ENCODE measurements at places on chromosomes 5 and 9. TPM values are rescaled to one million over a fixed set of nuclear protein-coding genes. Genes with fewer than 3 reads are reported as not detected.

DNA sequence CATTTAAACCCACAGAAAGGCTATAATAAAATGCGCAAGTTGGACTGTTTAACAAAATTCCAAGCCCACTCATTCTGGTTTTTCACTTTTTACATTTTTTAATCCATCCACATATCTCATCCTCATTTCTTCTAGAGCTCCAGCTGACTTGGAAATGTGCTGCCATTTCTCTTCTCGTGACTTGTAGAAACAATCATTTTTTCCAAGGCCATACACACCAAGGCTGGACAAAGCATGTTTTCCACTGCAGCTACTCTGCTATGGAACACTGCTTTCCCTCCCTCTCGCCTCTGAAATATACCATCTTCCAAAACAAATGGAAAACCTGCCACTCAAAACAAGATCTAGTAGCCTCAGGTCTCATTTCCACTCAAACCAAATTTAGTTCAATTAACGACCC is 141.1 kb downstream of the ESM1 start:
- DNase-seq, result no peak

- no peak for DNase-seq
These were observed 96.5 kb upstream of the CAST start for GRCh38 chr5:96565582-96566265.

DNA sequence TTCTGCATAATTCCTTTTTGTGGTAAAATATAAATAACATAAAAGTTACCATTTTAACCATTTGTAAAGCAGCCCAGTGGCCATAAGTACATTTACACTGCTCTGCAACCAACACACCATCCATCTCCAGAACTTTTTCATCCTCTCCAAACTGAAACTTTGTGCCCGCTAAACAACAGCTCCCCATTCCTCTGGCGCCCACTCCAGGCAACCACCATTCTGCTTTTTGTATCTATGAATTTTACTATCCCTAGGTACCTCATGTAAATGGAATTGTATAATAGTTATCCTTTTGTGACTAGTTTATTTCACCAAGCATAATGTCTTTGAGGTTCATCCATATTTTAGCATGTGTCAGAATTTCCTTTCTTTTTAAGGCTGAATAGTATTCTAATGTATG is 141.1 kb downstream of the DMXL1 start:
- no peak for DNase-seq

GRCh38 chr9:108579757-108580439 is 275.9 kb downstream of the ACTL7B start:
- DNase-seq, result no peak

DNA sequence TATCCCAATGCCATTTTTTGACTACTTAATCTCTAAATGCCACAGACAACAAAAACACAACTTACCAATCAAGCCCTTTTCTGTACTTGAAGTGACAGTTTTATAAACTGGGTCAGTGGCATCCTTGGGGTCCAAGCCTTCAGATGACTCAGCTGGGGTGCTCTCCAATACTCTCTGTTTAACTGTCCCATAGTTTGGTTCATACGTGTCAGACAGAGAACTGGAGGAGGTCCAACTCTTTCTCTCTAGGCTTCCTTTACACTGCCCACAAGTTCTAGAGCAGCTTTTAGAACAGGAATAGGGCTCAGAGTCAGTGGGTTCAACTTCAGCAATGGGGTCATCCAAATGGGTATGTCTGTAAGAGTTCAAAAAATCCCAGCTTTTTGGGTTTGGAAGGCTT is 166.9 kb downstream of the CDC42SE2 start:
- no peak for DNase-seq

GRCh38 chr5:1737790-1738405 is 61.7 kb downstream of the MRPL36 start:
- no peak for DNase-seq

GRCh38 chr5:1224631-1225030 is 550 bp upstream of the SLC6A18 start:
- DNase-seq, result no peak

GRCh38 chr5:179187681-179188575 is 127.8 kb downstream of the ZNF354C start:
- no peak for DNase-seq

ALDH7A1 gene
- polyA plus RNA-seq, result 45.6 TPM

DNA sequence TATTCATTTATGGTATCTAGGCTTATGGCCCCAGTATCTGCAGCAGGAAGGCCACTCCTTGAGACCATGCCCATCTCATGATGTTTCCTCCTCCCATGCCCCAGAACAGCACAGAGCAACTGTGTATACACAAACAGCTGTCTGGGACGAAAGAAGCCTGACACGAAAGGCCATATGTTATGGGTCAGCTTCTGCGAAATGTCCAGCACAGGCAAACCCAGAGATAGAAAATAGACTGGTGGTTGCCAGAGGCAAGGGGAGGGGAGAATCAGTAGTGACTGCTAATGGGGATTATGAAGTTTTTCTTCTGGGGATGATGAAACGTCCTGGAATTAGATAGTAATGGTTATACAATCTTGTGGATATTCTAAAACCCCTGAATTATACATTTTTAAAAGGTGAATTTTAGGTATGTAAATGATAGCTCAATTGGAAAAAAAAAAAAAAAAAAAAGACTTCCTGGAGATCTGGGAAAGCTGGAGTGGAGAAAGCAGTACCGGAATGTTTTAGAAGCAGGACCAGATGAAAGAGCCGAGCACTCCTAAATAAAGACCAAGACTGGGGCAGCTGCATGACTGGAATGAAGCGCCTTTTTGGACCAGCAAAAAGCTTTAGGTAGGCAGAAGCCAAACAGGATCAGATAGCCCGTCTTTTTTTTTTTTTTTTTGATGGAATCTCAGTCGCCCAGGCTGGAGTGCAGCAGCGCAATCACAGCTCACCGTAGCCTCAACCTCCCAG is 29.2 kb downstream of the PCDHGC5 start:
- no peak for DNase-seq

DNA sequence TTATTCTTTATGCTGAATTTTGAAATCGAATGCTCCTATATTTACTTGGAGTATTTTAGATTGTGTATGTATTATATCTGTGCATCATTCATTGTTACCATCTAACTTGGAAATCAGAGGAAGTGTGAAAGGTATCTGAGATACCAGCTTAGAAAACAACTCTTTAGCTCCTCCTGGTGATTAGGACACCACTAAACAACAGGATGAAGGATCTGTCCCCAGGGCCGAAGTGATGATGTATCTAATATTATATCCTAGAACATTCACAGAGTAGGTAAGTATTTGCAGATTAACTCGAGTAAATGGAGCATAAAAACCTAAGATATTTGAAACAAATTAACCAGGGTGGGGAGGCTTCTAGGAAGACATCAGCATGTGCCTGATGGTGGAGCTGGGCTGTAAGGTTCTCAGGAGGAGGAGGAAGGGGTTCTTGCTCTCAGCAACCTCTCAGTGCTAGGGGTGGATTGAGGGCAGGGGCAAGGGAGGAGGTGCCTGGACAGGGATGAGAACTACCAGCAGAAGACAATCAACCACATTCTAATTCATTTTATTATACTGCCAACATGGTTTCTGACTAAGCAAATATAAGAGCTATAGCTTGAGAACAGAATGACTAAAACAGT is 2.6 kb upstream of the NFIL3 start:
- no peak for DNase-seq

DNA sequence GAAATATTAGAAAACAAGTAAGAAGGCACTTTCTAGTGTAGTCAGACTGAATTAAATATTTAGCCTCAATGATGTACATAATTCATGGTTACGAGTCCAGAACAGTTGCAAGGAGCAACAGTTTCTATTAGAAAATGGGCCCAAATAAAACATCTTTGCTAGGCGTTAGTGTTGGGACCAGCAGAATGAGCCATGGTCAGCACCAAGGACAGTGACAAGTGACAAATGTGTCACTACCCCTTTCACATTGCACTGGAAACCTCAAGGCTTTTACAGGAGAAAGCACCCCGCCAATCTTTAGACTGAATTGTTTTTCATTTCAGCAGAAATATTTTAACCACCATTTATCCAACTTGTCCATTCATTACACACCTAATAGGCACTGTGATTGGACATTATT is 301.3 kb upstream of the ADCY2 start:
- DNase-seq, result no peak

- DNase-seq, result no peak
These were observed 740.9 kb downstream of the DTWD2 start for GRCh38 chr5:118247458-118247857.

DNA sequence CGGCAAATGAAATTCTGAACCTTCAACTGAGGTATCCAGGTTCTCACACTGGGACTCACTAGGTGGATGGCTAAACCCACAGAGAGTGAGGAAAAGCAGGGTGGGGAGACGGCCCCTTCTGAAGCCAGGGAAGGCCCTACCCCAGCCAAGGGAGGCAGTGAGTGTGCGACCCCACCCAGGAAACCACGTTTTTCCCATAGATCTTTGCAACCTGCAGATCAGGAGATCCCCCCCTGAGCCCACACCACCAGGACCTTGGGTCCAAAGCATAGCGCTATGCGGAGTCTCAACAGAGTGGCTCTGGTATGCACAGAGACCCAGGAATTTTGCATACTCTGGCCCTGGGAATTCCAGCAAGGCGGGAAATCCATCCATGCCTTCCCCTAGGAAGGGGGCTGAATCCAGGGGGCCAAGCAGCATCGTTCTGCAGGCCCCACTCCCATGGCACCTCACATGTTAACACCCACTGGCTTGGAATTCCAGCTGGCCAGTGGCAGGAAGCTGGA is 19.9 kb downstream of the DTWD2 start:
- DNase-seq, result no peak

PHF24 gene
- polyA plus RNA-seq, result 0.18 TPM

GRCh38 chr5:72871366-72872024 is 55.0 kb downstream of the TNPO1 start:
- DNase-seq, result no peak

GRCh38 chr9:99416007-99416406 is 193.9 kb downstream of the SEC61B start:
- no peak for DNase-seq

DNA sequence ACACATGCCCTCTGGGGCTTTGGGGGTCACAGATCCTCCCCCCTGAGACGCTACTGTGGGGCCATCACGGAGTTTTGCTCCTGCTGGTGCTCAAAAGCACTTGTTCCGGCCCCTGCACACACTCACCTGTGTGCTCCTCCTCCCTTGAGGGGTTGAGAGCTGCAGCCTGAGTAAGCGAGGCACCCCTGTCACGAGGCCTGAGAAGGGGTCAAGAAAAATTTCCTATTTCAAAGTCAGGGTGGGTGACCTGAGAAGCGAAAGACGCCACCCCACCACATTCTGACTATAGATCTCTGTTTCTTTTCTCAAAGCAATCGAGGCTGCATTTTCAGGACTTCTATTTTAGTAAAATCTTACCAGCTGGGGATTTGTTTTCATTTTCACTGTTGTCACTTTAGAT is 138.5 kb downstream of the DCP2 start:
- no peak for DNase-seq

STOML2 gene
- polyA plus RNA-seq, result 106 TPM

DNA sequence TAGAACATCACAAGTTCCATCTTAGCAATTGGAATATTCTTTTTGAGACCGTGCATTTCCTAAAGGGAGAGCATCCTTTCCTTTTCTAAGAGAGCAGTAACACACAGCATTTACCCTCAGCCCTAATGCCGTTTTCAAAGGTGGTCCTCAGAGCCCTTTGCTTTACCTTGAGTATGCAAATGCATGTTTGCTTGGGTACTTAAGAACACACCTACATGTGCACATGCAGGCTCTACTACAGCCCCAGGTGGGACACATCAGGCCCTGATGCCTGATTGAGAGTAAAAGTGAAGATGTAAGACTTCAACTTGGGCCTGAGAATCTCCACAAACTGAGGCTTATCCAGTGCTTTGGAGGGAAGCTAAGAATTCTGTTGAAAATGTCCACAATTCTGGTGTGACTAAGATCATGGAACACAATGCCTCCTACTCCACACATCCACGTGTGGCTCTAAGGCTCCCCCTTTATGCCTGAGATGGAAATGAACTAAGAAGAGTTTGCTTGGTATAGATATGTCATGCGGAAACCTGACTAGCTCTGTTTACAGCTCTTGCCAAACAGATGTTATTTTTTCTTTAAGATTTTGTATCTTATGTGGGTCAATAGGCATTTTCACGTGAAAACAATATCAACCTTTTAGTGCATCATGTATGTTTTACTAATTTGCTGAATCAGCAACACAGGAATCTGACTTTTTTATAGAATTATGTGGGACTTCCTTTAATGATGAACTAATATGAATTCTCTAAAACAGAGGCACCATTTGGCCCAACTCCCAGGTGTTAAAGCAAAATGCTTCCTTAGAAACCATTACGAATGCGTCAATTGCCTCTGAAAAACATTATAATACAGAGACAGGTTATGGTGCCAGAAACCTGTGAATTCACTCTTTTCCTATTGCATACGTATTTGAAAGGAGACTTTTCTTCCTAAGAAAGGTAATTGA is 48.9 kb upstream of the SLC2A8 start:
- no peak for DNase-seq

GRCh38 chr5:94540856-94541494 is 77.4 kb downstream of the KIAA0825 start:
- no peak for DNase-seq

GRCh38 chr5:158921441-158922262 is 178.1 kb downstream of the EBF1 start:
- no peak for DNase-seq

PCDH1 gene
- polyA plus RNA-seq, result 22.5 TPM

SPINK6 gene
- not detected for polyA plus RNA-seq

DNA sequence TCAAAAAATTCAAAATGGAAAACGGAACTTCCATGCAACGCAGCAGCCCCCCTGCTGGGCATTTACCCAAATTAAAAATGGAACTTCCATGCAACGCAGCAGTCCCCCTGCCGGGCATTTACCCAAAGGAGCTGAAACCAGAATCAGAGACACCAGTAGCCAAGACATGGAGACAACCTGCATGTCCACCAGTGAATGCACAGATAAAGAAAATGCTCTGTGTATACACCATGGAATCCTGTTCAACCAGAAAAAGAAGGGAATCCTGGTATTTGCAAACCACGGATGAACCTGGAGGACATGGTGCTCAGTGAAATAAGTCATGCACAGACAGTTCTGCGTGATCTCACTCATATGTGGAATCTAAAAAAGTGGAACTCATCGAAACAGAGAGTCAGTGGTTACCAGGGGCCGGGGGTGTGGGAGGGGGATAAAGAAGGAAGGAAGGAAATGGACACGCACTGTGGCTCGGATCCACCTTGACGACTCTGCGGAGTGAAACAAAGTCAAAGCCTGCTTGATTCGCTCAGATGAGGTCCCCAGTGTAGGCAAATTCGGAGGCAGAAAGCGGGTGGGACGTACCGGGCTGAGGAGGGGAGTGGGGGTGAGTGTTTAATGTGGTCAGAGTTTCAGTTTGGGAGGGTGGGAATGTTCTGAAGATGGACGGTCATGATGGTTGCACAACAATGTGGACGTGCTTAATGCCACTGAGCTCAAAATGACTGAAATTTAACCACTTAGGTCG is 40.2 kb upstream of the EXOC3 start:
- DNase-seq, result no peak

Data from urinary bladder (tissue), 4 donors.